Fibroblast of skin of abdomen (primary cell): ENCODE measurements at places on chromosomes 11 and 22.

DNA sequence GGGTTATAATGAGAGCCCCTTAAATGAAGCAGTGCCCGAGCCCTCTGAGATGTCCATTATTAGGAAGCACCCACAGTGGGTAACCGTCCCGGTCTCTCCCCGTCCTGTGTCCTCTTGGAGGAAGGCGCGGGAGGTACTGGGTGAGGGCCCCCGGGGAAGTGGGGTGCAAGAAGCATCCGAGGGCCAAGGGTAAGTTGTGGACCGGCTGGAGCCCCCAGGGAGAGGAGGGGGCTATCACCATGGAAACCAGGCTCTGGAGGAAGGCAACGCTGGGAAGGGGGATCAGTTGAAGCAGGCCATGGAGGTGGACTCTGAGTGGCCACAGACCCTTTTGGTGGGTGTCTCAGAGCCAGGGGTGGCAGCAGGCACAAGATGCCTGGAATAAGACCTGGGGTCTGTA is 173.6 kb downstream of the ST3GAL4 start:
- DNase-seq, result no peak

DNA sequence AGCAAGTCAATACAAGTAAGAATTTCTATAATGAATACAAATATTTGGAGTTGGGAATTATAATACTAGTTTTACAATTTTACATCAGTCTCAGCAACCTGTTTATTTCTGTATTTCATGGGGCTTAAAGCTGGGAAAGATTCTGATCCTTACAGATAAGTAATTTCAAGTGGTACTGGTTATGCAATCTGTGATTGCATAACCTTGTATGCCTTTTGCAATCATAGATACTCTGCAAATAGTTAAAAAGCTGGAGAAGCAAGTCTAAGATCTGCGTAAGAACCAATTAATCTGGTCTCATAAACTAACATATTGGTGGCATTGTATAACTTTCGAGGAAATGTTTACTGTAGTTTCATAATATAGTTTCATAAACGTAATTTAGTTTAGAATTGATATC is 198.3 kb upstream of the PGR start:
- no peak for DNase-seq

DNA sequence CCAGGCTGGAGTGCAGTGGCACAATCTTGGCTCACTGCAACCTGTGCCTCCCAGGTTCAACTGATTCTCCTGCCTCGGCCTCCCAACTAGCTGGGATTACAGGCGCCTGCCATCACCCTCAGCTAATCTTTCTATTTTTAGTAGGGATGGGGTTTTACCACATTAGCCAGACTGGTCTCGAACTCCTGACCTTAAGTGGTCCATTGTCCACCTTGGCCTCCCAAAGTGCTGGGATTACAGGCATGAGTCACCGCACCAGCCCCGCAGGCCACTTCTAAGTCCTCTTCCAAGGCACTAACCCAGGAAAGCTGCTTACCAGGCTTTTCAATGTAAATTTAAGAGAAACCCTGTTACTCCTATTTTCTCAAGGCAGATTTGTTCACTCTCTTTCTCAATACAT is 50.4 kb downstream of the DENND5A start:
- DNase-seq, result no peak

GRCh38 chr22:49206281-49206680 is 621.4 kb downstream of the BRD1 start:
- DNase-seq, result no peak

DNA sequence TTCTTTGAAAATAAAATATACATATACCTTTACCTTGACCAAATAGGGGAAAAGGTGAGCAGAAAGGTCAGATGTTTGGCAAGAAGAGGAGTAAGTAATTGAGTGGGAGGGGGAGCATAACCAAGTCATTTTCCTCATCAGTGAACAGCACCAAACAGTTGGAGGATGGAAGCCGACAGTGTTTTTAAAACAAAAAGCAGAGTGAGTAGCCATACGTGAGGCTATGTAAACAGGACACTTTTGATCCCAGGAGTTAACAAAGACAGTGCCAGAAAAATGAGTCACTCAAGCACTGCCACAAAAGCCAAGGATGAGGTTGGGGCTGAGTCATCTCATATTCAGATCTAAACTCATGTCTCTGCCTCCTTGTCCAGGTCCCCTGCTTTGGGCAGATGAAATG is 734.7 kb downstream of the KCNA4 start:
- peak; percentile 94 for DNase-seq
